ENCODE measurements at places on chromosomes 5 and 9.
A peak's percentile ranks its signal among the peaks of the same experiment; 100 is the strongest.

DNA sequence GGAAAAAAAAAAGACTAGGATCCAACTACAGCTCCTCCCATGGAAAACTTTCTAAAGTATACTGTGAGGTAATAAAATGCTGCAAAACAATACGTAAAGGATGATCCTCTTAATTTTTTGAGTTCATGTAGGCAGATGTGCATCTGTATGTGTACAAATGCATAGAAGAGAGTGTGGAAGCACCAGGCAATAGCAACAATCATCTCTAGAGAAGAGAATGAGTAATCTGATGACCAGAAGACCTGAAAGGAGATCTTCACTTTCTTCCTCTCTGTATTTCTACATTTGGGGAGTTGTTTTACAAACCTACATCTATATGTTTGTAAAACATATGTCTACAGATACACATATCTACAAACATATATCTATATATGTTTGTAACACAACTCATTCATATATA, 29.3 kb upstream of the SPDL1 start:
- DNase-seq: no peak

DNA sequence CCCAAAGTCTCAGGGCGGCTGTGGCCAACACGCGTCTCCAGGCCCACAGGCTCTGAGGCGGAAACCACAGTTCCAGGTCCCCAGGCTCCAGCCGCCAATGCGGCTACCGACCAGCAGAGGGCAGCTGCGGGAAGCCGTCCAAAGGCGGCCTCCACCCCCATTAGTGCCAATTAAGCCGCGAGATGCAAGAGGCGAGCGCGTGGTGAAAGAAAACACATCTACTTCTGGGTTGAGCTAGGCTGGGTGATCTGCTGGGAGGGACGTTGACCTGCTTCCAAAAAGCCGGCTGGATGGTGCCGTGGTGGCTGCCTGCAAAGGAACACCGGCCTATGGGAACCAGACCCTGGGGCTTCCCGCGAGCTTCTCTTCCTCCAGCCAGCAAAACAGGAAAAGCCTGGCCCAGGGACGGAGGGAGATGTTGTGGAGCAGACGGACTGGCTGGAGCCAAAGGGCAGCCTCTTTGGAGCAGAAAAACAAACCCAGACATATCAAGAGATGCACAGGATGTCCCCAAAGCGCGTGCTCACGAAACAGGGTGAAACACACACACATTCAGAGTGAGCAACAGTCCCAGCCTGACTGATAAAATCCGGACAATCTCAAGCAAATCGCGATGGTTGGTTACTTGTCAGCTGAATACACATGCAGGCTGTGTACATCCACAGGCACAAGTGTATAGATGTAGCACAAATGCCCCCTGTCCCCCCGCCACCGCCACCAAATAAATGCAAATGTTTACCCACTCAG, 187.1 kb upstream of the BRINP1 start:
- peak; percentile 72 for DNase-seq

- no peak for DNase-seq
Measured at GRCh38 chr5:142872795-142873194, 102.6 kb downstream of the ARHGAP26 start.

DNA sequence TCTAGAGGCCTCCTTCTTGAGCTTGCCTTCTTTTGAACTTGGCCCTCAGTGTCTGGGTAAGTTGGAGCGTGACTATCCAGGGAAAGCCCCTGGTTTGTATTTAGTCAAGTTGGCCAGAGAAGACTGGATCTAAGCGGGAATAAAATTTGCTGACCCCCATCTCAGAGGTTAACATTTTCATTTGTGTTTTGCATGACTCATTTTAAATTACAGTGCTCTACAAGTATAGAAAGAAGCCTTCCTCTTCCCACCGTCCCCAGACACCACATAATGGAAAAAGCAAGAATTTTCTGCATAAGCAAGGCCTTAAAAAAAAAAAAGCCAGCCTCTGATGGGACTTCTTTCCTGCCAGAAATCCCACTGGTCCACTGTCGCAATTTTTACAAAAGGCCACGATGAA, 27.2 kb downstream of the PIK3R1 start:
- DNase-seq: no peak

DNA sequence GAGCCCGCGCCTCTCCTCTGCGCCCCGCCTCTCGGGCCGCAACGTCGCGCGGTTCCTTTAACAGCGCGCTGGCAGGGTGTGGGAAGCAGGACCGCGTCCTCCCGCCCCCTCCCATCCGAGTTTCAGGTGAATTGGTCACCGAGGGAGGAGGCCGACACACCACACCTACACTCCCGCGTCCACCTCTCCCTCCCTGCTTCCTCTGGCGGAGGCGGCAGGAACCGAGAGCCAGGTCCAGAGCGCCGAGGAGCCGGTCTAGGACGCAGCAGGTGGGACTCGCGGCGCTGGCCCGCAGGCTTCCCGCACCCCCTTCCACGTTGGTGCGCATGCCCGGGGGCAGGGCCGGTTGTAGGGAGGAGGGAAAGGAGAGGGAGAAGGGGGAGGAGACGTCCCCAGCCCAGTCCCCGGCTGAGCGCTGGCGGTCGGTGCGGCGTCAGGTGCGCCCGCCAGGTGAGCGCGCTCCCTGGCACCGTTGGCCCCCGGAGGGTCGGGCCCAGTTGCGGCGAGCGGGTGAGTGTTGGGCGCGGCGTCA, at the start of gene OCLN:
TSS of gene OCLN (plus strand) at position 400 of the 532 bp plus-strand sequence. CDS start 11,455 bp downstream, outside the sequence.
- DNase-seq: no peak

- DNase-seq: no peak
Measured at GRCh38 chr5:93055561-93055960, 525.5 kb downstream of the NR2F1-AS1 start.

- DNase-seq: no peak
Measured at GRCh38 chr9:13970018-13970417, 343.9 kb downstream of the NFIB start.

GRCh38 chr5:178580271-178580955, 9.8 kb downstream of the COL23A1 start:
- DNase-seq: no peak

DNA sequence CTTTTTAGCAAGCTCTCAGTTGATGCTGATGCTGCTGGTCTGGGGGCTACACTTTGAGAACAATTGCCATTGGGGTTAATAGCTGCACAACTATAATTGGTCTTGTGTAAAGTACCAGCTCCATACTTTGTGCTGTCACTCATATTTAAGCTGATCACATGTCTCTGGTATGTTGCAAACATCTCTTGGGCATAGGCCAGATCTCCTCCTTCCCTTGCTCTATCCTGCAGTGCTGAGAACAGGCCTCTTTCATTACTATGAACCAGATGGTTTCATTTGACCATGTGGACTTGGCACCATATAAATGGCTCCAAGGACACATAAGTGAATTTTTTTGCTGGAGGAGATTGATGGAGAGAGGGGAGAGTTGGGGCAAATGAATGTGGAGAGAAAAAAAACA, 48.4 kb downstream of the DMRT2 start:
- DNase-seq: no peak

DNA sequence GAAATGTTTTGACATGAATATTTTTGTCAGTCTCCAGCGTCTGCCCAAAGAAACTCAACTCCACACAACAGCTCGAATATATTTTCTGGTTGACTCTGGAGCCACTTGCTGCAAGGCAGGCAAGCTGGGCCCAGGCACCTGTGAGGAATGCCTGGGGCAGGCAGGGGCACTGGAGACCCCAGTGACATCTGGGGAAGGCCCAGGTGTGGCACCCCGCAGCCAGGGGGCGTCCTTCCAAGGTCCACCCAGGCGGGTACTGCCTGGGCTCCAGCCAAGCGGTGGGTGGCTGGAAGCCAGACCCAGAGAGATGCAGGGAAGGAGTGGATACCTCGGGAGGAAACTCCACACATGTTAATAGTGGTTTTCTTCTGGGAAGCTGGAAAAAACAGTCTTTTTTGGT, 125.9 kb downstream of the PHF2 start:
- no peak for DNase-seq

- no peak for DNase-seq
Measured at GRCh38 chr9:114798780-114799427, 6.9 kb downstream of the TNFSF15 start.

GRCh38 chr9:4663956-4664355, 1.9 kb downstream of the PLPP6 start:
- DNase-seq: no peak

DNA sequence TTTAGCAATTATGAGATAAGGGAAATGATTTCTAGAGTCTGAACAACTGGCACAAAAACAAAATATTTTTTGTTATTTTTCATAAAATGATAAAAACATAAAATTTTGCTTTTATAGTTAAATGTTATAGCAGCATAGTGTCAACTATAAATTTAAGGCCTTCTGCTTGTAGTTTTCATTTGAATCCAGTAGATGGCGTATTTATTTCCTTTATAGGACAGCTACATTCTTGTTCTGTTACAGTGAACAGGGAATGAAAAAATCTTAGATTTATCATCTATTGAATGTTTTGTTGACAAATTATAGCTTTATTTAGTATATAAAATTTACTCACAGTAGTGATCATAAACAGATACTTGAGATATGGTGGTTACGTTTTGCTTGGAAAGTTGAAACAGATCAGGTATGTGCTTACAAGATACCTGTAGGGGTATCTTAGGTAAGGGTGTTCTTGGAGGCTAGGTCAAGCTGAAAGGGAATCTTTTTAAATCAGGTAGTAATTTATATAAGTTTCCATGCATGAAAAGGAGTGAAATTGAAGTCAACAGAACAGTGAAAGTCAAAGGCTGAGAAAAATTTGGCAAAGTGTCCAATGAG, 239.3 kb upstream of the GRIN3A start:
- DNase-seq: peak; percentile 46

- no peak for DNase-seq
Measured at GRCh38 chr9:83432104-83432627, 106.0 kb downstream of the FRMD3 start.

DNA sequence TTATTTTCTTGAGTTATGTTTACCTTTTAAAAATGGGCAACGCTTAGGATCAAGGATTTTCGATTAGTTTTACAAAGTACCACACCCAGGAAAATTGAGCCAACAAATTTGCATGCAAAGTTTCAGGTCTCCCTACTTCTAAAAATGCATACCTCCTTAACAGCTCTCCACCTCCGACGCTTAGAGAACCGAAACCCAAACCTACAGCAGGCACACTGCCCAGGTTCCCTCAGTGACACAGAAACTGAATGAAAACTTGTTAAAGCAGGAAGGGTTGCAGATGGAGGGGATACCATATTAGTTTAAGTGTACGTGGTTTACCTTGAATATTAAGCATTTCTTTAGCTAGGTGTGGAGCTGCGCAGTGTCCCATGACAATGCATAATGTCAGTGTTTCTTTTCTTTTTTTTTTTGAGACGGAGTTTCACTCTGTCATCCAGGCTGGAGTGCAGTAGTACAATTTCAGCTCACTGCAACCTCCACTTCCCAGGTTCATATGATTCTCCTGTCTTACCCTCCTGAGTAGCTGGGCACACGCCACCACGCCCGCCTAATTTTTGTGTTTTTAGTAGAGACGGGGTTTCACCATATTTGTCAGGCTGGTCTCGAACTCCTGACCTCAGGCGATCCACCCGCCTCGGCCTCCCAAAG, 1.6 kb upstream of the SUB1 start:
- peak; percentile 91 for DNase-seq

DNA sequence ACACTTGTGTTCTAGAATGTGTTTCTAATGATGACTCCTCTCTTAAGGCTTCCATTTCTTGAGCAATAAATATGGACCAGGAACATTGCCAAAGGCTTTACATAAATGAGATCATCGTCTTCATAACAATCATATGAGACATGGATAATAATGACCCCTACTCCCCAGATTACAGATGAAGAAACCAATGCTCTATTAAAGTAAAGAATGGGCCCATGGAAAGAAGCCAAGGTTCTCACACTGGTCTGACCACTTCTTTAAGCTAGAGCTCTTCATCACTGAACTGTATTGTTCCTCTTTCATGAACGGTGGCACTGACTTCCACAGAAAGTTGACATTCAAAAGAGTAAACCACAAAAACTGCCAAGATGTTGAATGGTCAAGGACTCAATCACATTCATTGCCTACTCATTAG, 65.3 kb downstream of the MARCHF3 start:
- no peak for DNase-seq

DNA sequence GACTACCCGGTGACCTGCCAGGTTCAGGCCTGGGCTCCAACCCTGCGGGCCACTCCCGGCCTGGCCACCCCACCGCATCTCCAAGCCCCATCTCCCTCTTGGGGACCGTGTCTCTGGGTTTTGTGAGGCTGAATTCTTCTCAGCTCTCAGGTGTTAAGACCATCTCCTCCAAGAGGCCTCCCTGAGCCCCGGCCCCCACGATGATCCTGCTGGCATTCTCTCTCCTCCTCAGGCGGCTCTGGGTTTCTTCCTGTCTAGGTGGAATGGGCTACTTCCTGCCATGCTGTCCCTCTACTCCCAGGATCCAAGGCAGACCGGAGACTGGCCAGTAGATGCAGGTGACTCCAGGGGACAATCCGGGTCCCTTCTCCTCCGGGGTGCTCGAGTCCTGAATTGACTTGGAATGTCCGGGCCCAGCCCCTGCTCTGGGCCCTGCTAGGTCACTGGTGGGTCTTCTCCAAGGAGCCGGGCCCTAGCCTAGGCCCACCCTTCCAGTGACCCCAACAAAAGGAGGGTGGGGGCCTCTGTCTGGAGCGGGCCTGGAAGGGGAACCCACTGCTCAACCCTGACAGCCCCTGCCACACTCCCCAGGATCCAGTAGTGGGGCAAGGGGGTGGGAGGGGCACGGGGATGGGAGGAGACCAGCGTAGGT, 219.8 kb downstream of the C9orf50 start:
- DNase-seq: no peak

GRCh38 chr5:169631360-169631759, 5.7 kb upstream of the DOCK2 start:
- DNase-seq: no peak

- DNase-seq: no peak
Measured at GRCh38 chr5:177610770-177611445, 11.0 kb downstream of the B4GALT7 start.

- no peak for DNase-seq
Measured at GRCh38 chr9:130453487-130453886, 8.7 kb downstream of the ASS1 start.

DNA sequence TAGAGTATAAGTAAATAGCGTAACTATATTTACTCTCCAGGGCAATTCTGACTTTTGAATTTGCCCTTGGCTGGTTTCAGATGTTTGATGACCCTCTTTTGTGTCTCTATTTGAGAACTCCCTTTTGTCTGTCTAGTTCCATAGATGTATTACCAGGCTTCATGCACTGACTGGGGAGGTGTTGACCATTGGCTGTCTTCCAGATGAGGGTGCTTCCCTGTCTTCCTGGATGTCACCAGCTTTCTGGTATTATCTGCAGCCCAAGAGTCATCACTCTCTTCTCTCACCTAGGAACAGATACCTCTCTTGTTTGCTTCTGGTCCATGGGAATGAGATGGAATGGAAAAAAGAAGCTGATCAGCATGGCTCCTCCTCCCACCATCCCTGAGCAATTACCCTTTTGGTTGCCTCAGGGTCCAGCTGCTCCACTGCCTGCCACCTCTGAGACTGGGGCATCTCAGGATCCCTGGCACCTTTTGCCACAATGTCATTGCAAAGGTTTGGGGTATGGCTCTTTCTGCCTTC, 58.7 kb upstream of the TMED7 start:
- no peak for DNase-seq

GRCh38 chr5:139193928-139194327, 4.2 kb downstream of the SIL1 start:
- peak; percentile 53 for DNase-seq

DNA sequence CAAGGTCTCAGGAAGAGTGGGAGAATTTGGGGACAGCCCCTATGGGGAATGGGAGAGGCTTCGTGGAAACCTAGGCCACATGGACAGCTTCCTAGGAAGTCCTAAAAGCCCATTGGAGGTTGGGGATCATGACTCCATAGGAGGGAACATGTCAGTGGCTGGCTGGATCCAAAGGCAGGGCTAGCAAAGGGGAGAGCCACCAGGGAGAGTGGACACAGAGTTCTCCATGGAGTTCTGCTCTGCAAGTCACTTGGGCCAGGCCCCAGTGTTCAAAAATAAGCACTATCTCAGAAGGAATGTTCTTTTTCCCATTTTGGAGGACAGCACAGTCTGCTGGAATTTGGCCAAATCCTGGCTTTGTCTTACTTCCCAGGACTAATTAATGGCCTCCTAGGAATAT, 140.6 kb upstream of the RAD23B start:
- no peak for DNase-seq

Measured in NAMALWA (cell line).